AG09309 (cell line): ENCODE measurements at places on chromosomes 1 and 21.

DNA sequence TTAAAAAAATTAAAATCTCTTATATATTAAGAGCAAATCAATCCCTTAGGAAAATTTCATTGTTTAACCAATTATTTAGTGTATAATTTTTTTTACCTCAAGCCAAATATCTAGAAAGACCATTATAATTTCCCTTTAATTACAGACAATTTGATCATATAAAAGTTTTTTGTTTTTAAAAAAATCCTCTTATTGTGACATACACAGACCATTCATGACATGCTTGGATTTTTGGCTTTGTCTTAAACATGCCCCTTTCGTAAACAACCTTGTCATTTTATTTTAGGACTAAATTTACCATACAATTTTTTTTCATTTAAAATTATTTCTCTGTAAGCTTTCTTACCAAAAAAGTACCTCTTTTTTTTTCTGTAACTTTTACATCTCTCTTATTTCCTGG is 14.2 kb upstream of the CYP4B1 start:
- DNase-seq: no peak

- no peak for DNase-seq
These were observed 475.4 kb downstream of the AJAP1 start for GRCh38 chr1:5129746-5130355.

DNA sequence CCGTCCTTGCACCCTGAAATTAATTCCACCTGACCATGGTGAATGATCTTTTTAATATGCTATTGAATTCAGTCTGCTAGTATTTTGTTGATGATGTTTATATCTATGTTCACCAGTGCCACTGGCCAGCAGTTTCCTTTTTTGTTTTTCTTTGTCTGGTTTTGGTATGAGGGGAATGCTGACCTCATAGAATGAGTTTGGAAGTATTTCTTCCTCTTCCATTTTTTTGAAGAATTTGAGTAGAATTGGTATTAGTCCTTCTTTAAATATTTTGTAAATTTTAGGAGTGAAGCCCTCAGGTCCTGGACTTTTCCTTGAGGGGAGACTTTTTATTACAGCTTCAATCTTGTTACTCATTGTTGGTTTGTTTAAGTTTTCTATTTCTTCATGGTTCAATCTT is 231.6 kb downstream of the MRPL39 start:
- DNase-seq: no peak

DNA sequence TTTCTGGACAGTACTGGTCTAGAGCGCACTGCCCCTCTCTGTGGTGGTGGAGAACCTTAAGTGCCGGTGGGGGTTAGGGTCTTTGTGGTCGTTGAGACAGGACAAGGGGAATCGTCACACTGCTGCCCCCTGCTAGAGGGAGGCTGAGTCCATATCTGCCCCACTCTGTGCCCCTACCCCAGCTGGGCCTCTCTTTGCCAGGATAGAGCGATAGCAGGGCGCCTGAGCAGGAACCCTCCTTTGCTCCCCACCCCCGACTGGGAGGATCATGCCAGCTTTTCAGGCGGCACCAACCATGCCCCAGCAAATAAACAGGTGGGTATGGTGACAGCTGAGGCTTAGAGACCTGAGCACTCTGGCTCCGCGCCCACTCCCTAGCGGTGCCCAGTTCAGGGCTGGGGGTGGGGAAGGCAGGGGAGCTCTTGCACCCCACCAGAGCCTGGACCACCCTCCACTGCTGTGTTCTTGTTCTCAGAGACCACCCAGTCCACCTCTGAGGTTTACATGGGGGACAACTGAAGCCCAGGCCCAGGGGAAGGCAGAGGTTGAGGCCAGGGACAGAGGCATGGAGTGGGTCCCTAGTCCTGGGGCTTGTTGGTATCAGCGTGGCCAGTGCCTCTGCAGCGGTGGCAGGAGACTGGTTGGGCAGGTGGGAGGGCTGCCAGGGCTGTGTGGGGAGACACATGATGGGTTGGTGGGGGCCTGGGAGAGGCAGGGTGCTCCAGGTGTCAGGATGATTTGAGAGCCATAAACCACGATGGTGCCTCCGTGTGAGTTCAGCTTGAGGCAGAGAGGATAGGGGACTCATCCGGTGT is 1.6 kb downstream of the PADI2 start:
- DNase-seq: no peak

DNA sequence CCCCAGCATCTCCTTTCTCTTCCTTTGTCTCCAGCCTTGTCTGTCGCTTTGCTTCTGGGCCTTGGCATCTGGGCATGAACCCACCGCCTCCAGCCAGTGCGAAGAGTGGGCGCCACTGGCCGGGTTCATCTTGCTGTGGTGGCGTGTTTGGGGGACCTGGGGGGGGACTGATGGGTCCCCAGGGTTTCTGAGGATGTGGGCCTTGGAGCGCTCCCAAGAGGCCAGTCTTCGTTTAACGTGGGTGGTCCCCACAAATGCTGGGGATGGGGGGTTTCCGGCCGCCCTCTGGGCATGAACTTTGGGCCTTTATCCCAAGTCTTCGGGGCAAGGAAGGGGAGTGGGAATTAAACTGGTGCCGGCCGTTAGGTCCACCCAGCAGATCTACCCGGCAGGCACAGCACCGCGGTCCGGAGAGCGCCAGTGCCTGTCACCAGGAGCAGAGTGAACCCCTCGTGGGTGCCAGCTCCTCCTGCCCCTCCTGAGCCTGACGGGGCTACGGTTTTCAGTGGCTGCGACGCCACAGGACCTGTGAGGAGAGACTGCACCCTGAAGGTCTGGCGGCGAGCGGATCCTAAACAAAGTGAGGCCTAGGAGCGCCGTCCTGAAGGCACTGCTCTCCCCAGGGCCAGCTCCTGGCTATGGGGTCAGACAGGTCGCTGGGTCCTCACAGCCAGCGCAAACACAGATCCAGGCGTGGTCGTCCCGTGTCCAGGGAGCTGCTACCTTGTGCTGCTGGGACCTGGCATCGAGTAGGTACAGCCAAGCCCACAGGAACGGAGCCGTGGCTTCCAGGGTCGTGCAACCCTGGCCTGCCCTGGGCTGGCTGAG is 12.1 kb upstream of the C1orf174 start:
- no peak for DNase-seq

- DNase-seq: peak; percentile 10
These were observed 85.9 kb downstream of the PDE9A start for GRCh38 chr21:42739061-42739931.

GRCh38 chr21:37655611-37656300 is 260.5 kb downstream of the KCNJ6 start:
- DNase-seq: no peak

DNA sequence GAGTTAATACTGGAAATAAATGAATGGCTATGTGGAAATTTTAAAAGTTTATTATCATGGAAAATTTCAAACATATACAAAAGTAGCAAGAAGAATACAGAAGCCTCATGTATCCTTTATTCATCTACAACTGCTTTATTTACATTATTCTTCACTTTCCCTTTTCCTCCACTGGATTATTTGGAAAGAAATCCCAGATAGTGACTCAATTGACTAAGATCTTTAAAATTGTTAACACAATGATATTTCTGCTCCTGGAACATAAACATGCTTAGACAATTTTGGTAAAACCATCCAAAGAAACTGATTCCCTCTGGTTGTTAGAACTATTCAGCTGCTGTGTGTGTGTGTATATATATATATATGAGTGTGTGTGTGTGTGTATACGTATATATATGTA is 116.2 kb downstream of the TGFB2 start:
- DNase-seq: no peak

- no peak for DNase-seq
These were observed 13.2 kb upstream of the POU3F1 start for GRCh38 chr1:38059635-38060250.

- DNase-seq: no peak
These were observed 280.5 kb upstream of the SGIP1 start for GRCh38 chr1:66253330-66253921.

- DNase-seq: no peak
These were observed 15.0 kb upstream of the CEP85 start for GRCh38 chr1:26218906-26219494.

DNA sequence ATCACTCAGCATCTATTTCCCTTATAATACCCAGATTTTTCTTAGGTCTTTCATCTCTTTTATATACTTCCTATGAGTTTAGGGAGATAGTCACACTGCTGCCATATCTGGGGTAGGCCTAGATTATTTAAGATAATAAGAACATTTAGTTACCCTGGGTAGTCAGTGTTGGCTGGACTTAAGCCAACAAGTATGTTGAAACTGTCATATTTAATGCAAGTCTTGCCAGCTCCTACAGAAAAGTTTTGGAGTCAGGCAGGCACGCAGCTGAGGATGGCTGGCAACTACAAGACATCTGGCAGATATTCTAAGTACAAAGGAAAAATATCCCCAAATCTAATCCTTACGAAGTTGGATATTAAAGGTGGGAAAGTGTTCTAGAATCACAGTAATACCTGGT is 19.2 kb upstream of the DEPDC1 start:
- DNase-seq: no peak

- DNase-seq: no peak
These were observed 6.9 kb upstream of the IGFN1 start for GRCh38 chr1:201183753-201184152.

DNA sequence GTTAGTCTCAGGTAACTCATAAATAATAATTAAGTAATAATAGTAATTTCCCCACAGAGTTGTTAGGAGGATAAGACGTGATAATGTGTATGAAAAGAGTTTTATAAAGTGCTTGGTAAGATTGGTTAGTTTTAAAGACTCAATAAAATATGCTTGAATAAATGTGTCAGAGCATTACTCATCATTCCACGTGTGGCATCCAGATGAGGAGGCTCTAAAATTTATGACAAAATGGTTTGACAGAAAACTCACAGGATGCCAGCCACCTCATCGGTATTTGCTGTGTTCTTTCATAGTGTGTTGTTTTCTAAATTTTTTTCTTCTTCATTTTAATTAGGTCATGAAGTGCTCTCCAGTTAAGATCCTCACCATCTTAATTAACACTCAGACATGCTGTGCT is 19.1 kb upstream of the SPAG17 start:
- peak; percentile 14 for DNase-seq

- no peak for DNase-seq
These were observed 4.2 kb downstream of the S100A6 start for GRCh38 chr1:153531638-153532037.

DNA sequence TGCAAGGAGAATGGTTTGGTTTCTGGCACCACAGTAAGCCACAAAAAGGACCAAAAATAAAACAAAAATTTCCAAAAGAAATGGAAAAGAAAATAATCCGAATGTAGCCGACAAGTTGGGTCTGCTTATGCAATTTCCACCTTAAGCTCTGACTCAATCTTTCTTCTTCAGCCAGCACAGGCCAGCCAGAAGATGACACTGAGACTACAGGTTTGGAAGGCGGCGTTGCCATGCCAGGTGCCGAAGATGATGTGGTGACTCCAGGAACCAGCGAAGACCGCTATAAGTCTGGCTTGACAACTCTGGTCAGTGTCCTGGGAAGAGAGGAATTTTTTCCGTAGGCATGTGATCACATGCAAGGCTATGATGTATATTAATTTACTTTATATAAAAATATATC is 23.4 kb downstream of the PDPN start:
- no peak for DNase-seq

GRCh38 chr21:45547545-45547900 is 5.3 kb upstream of the SLC19A1 start:
- DNase-seq: no peak

GRCh38 chr1:58390091-58390490 is 156.4 kb downstream of the OMA1 start:
- no peak for DNase-seq

DNA sequence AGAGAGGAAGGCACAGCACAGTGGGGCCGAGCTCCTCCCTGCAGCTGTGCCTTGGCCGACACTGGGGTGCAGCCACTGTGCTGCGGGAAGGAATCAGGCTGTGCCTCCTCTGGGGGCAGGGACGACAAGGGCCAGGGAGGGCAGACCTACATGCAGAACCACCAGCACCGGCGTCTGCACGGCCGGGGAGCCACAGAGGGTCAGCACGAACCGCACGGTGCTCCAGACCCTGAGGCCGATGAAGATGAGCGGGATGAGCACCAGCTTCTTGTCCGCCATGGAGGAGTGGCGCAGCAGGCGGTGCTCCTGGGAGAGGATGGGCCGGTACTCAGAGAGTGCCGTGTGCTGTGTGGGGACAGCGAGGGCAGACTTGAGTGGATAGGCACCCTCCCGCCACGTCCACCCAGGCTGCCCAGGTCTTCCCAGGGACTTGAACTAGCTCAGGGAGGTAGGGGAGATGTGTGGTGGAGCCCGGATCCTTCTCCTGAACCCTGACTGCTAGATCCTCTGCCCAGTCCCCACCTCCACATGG is 23.5 kb downstream of the GPR157 start:
- no peak for DNase-seq

DNA sequence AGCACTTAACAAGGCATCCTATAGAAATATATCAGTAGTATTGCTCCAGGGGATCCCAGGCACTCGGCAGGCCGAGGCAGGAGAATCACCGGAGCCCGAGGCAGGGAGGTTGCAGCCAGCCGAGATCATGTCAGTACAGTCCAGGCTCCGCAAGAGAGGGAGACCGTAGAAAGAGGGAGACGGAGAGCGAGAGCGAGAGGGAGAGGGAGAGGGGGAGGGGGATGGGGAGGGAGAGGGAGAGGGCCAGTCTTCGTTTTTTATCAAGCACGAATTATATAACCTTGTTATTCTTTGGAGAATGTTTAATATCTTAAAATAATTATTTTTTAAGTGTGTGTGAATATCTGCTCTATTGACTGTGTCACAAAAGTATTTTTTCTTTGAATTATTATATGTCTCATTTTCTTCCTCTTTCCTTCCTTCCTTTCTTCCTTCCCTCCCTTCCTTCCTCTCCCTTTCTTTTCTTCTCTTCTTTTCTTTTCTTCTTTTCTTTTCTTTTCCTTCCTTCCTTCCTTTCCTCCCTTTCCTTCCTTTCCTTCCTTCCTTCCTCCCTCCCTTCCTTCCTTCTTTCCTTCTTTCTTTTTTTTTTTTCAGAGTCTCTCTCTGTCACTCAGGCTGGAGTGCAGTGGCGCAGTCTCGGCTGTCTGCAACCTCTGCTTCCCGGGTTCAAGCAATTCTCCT is 233.7 kb downstream of the SRGAP2C start:
- DNase-seq: no peak

- DNase-seq: no peak
These were observed at the start of gene IVL for GRCh38 chr1:152907686-152908601. TSS of gene IVL (plus strand) at chr1:152908546. CDS start at chr1:152909798, 1,252 bp downstream.

DNA sequence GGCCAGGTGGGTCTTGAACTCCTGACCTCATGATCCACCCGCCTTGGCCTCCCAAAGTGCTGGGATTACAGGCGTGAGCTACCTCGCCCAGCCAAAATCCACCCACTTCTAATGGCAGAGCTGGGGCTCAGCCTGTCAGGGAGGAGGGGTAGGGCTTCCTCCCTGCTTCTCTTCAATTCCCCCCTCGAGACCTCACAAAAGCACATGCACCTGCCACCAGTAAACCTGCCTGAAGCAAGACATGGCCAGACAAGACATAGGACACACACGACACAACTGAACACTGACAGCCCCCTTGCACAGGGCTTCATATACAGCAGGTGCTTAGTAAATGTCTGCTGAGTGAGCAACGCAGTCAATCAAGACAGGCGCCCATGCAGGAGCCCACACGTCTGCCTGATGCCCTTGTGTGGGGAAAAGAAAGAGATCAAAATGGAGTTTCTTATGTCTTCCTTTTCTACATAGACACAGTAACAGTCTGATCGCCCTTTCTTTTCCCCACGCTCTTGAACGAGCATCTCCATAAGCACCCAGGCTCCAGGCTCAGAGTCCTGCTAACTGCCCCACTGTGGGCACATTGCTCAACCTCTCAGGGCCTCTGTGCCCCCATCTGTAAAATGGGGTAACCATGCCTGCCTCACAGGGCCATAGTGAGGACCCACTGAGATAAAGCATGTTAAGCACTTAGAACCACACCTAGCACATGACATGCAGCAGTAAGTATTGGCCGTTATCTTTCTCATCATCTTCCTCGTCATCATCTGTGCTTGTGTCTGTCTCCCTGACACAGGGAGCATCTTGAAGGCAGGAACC is 8.8 kb downstream of the SDC3 start:
- DNase-seq: no peak

GRCh38 chr1:223761411-223761810 is 49.1 kb downstream of the CAPN2 start:
- no peak for DNase-seq
